Calu3 (cell line): ENCODE measurements at places on chromosomes 11 and 22.

GRCh38 chr11:1116666-1117390 lies 40.9 kb upstream of the MUC5AC start:
- no peaks in the 10 kb centered on the region for H3K27me3 ChIP-seq
- DNase-seq = no peak
- H3K4me3 ChIP-seq = no peak overlapping the region
- no peak overlapping the region for H3K27ac ChIP-seq
- peaks cover 10% of the 10 kb centered on the region for H3K4me1 ChIP-seq

GRCh38 chr11:125452125-125452470 lies 44.0 kb downstream of the FEZ1 start:
- peaks cover 4% of the 10 kb centered on the region for H3K4me1 ChIP-seq
- H3K27ac ChIP-seq = no peak overlapping the region
- DNase-seq = no peak
- no peaks in the 10 kb centered on the region for H3K36me3 ChIP-seq
- no peak overlapping the region for H3K4me3 ChIP-seq

- H3K4me1 ChIP-seq = peaks cover 36% of the 10 kb centered on the region
- no peak overlapping the region for H3K4me3 ChIP-seq
These were observed 8.9 kb downstream of the RELT start for GRCh38 chr11:73384872-73385689.

DNA sequence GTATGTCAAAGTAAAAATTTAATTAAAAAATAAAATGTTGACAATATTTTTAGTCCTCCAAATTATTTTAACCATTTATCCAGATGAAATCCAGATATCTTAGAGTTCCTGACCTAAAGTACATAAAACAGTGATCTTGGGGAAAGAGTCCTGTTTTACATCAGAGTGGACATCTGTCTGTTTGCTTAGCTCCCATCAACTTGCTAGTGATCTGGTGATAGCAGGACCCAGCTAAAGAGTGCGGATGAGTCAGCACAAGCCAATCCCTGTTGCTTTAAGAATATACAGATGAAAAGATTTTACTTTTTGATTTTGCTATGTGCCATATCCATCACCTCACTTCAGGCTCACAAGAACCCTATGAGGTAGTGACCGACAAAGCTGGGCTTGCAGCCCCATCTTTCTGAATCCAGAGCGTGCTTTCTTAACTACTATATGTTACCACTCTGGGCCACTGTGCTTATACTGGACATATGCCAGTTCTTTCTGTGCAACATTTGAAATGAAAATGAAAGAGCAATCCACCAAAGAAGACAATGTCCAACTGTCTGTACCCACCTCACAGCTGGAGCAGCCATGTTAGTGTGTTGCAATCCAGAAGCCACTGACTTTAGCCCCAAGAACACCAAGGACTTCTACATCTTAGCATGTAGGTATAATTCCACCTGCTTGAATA lies 167.6 kb upstream of the SESN3 start:
- H3K27ac ChIP-seq = no peak overlapping the region
- DNase-seq = no peak
- H3K27me3 ChIP-seq = no peaks in the 10 kb centered on the region

GRCh38 chr22:49139492-49140151 lies 688.1 kb downstream of the BRD1 start:
- H3K27me3 ChIP-seq = no peaks in the 10 kb centered on the region
- no peak overlapping the region for H3K4me3 ChIP-seq
- no peak for DNase-seq
- H3K4me1 ChIP-seq = no peaks in the 10 kb centered on the region
- peaks cover 5% of the 10 kb centered on the region for H3K36me3 ChIP-seq

DNA sequence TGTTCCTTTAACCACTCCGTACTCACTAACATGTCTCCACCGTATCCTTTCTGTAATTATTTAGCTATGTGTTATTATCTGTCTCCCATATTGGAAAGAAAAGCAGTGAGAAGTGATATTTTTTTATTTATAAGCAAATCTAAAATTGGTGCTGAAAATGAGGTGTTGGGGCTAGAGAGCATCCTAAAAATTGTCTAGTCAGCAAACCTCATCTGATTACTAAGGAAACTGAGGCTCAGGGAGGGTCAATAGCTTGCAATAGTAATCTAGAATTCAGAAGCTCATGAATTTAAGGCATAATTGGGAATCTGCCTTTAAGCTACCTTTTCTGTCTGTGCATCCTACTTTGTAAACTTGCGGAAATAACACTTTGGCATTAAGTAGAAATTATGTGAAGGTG lies 190.0 kb downstream of the METTL15 start:
- H3K4me1 ChIP-seq = no peaks in the 10 kb centered on the region
- DNase-seq = no peak
- H3K4me3 ChIP-seq = no peak overlapping the region
- no peaks in the 10 kb centered on the region for H3K36me3 ChIP-seq
- H3K27ac ChIP-seq = no peak overlapping the region
- no peaks in the 10 kb centered on the region for H3K27me3 ChIP-seq
